Central memory CD4-positive, alpha-beta T cell (primary cell): ENCODE measurements at places on chromosomes 7 and 10.
A peak's percentile ranks its signal among the peaks of the same experiment; 100 is the strongest.

DNA sequence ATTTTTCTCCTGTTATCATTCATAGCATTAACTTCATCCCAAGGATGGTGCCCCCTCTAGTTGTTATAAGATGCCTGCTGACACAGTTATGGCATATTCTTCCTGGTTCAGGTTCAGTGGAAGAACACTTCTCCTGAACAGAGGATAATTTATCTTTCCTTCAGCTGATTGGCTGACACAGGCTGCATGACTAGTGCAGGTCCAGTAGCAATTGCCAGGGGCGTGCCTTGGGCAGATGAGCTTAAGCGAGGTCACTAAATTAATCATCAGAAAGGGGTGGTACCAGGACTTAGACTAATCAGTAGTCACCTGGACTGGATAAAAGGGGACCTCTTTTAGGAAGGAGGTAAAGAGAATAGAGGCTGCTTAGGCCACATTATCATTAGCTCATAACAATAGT, 42.3 kb downstream of the BZW2 start:
- no peak for DNase-seq

DNA sequence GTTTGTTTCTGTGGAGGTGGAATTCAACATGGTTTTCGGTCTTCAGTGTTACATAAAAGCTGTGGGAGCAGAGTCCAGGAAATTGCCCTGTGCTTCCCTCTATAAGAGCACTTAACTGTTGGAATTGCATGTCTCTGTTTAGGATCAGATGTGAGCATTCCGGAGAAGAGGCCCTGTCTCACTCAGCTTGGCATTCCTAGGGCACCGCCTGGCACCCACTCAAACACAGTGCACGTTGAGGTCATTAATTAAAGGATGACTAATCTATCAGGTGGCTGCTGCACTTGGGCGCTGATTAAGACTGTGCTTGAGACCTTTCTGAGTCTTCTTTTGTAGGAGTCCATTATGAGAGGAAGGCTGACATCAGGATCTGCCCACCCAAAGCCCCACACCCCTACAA, 82.8 kb upstream of the VIPR2 start:
- DNase-seq, result no peak

DNA sequence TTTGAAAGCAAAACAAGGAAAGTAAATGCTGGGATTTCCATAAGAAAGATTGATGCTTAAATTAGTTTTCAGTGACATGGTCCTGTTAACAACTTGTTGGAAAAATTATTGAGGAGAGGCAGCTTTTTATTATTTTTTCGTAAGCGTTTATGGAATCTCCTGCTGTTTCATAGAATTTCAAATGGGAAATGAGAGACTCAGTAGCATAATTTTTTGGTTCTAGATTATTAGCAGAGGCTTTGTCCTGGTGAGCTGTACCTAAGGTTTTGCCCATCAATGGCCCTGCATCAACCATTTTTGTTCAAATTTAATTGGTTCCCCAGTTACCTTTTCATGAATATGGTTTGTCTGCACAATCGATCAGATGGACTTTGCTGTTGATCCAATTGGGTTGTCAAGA, 205.7 kb downstream of the BMPER start:
- DNase-seq, result no peak

- DNase-seq, result peak; percentile 55
Measured at GRCh38 chr7:48084727-48085432, 4.2 kb upstream of the UPP1 start.

DNA sequence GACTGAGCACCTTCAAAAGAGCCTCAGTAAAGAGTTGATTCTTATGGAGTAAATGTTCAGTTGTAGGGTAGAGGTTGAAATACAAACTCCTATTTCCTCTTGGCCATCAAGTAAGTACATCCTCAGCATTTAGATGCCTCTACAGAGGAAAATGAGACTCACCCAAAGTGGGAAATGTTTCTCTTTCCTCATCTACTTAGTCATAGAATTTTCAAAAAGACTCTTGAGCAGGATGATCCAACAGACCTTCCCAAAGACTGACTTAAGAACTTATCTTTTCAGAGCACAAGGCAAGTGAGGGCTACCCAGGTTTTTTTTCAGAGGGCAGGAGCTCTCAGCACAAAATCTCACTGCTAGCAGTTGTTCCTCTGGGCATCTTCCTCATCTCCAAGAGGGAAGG, 449.1 kb downstream of the KCNMA1 start:
- no peak for DNase-seq

- DNase-seq, result no peak
Measured at GRCh38 chr7:114652041-114652440, 237.4 kb downstream of the FOXP2 start.

GRCh38 chr10:26593896-26594295, 103.6 kb upstream of the PDSS1 start:
- no peak for DNase-seq

DNA sequence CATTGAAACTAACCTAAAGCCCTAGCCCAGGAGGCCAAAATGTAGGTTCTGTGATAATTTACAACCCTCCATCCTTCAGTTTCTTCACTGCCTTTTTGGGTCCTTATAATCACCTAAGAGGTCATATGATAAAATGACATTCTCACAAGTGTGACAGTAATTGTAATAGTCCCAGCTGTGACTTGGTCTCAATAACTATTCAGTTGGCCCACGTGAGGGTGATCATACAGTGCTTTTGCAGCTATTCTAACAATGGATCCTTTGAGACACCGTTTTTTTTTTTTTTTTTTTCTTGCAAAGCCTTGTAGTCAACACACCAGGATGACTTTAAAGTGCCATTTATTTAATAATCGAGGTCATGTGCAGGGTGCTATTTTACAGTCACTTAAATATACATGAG, 760.0 kb downstream of the PHTF2 start:
- no peak for DNase-seq

- DNase-seq, result no peak
Measured at GRCh38 chr10:84665883-84666463, 337.6 kb downstream of the CCSER2 start.

DNA sequence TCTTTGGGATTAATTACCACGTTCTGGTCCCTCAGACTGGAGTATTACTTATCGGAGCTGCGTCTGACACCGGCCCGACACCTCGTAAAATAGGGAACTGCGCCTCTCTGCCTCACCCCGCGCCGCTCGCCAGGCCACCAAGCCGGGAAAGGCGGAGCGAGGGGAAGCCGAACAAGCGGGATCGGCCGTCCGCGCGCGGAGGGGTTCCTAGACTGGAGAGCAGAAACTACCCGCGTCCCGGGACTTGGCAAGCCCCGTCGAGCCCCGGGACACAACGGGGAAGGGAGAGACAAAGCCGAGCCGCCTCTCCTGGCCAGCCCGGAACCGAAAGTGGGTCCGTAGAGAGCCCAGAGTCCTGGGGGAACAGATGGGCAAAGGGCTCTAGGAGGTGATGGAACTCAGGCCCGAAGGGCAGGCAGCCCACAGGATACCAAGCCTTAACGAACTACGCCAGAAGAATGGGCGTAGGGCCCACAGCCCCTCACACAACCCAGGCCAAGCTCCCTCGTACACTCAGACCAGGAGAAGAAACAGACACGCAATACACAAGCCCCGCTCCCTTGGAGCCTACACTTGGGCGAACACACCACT, 6.5 kb downstream of the LBX1 start:
- no peak for DNase-seq
